T-helper 9 cell (primary cell): ENCODE measurements at places on chromosomes 11 and 22.

GRCh38 chr11:11505190-11505589 is 116.6 kb downstream of the GALNT18 start:
- no peak for DNase-seq

DNA sequence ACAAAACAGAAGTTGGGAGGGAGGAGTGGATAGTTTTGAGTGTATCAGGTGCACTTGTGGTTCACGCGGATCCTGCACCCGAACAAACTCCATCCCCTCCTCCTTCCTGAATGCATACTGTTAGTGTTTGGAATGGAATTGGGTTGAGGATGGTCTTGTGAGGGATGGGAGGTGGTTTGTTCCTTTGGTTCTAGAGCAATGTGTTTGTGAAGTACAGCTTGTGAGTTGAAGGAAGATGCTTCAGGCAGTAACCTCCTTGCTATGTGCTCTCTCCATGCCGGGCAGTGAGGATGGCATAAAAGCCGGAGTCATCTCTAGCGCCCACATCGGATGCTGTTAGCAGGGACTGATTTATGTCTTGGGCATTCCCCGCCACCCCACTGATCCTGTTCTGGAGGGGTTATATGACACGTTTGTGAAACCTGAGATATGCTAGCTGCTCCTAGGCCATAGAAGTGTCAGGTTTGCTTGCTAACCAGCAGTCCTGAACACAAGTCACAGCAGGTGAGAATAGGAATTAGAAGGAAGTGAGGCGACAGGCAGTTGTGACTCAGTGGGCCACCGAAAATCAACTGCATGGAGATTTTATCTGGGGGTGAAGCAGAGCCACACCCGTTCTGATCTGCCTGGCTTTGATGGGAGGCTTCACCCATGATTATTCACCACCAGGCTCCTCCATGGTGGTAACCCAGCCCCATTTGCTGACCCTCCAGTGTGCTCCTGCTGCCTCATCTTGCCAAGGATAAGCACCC is 2.2 kb downstream of the BCR start:
- DNase-seq: peak; percentile 26

DNA sequence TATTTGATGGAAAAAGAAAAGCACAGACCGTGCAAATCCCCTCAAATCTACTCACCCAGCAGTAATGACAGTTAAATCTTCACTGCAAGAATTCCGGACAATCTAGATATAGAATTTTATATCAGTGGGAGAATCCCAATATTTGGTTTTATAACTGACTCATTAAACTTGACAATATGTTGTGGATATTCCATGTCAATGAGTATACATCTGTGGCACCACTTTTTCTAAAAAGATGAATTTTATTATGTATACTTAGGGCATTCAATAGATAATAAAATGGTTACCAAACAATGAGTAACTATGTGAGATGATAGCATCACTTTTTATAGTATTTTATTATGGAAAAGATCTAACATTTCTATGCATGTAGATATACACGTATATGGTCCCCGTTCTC is 79.9 kb downstream of the OSBP2 start:
- no peak for DNase-seq

GRCh38 chr11:98800696-98801095 is 220.1 kb upstream of the CNTN5 start:
- DNase-seq: no peak

DNA sequence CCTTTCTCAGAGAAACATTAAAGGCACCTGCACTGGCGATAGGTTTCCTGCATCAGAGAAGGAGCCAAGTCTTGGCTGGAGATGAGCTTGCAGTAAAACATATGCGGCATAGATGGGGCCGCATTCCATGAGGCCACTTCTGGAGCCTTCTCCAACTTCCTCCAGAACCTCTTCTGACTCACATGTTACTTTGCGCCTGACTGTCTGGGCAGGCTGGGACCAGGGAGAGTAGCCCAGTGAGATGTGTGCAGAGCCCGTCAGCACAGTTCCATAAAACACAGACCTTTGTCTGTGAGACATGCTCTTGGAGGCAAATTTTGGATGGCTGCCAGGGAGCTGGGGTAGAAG is 55.4 kb upstream of the BID start:
- DNase-seq: no peak

DNA sequence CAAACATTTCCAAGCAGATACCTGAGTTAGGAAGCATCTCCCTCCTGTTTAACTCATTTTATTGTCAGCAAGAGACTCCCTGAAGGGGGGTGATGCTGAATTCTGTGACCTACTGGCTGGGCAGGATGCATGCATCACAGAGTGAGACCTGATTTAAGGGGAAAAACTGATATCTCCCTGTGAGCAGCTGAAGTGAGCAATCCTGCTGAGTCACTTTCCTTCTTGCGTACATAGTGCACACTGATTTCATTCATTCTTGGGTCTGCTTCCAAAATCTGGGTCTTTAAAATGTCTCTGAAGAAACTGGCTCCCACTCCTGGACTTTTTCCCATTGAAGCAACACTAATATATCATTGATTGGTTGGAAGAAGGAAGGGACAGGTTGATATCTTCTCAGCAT is 23.3 kb downstream of the P4HA3 start:
- DNase-seq: no peak

DNA sequence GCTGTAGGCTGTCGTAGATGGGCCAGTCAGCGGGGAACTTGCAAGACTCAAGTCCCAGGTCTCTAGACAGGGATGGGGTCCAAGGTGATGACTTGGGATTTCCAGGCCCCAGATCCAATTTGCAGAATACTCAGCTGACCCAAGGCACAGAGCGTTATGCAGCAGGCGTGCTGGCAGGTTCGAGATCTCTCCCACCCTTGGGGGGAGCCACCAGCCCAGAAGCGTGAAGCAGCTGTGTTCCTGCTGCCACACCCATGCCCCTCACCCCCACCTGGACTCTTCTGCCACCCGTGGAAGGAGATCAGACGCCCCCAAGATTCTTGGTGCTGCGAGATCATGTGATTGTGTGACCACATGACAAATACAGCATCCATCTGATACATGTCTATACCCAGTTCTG is 142.6 kb downstream of the BRD1 start:
- no peak for DNase-seq

- DNase-seq: no peak
Measured at GRCh38 chr22:46162285-46162684, 12.0 kb downstream of the PPARA start.

- DNase-seq: no peak
Measured at GRCh38 chr11:34052608-34053160, 1.2 kb downstream of the CAPRIN1 start.

GRCh38 chr22:41248758-41249157 is 8.0 kb upstream of the CHADL start:
- DNase-seq: no peak

DNA sequence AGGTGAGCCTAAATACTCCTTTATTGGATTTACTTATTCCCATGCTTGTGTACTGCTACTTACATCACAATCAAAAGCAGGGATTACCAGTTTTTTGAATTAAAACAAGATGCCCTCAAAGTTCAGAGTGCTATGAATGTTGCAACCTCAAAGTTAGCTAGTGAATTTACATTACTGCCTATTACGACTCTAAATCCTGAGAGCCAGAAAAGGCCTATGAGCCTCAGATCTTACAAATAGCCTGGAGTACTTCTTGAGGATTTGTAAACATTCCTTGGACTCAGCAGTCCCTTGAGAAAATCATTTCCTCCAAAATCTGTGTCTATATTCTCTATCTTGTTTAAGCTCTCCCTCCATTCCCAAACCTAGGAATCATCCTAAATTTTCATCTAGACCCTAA is 25.5 kb downstream of the CHORDC1 start:
- DNase-seq: no peak

DNA sequence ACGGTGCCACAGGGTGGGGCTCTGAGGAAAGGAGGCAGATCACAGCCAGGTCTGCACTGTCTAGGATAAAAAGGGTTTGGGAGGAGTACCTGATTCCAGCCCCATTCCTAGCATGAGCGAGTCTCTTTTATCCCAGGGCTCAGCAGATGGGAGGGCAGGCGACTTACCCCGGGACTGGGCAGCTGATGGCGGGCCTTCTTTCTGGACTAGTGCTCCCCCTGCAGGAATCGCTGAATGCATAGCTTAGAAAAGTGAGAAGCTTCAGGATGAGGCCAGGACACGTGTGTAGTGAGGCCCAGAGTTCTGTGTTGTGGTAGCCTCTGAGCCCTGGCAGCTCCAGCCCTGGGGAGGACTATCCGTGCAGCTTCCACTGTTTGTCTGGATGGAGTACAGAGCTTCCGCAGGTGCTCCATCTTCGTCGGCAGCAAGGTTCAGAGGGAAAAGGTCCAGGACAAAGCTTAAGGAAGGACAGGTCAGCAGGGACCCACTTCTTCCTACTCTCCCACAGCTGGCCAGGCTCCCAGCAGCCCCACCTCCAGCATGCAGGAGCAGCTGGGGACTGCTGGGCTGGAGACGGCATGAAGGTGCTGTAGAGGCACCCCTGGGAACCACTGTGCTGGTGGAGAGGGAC is 30.4 kb downstream of the COMMD9 start:
- DNase-seq: no peak

GRCh38 chr11:128342511-128343134 is 244.7 kb downstream of the ETS1 start:
- peak; percentile 63 for DNase-seq

DNA sequence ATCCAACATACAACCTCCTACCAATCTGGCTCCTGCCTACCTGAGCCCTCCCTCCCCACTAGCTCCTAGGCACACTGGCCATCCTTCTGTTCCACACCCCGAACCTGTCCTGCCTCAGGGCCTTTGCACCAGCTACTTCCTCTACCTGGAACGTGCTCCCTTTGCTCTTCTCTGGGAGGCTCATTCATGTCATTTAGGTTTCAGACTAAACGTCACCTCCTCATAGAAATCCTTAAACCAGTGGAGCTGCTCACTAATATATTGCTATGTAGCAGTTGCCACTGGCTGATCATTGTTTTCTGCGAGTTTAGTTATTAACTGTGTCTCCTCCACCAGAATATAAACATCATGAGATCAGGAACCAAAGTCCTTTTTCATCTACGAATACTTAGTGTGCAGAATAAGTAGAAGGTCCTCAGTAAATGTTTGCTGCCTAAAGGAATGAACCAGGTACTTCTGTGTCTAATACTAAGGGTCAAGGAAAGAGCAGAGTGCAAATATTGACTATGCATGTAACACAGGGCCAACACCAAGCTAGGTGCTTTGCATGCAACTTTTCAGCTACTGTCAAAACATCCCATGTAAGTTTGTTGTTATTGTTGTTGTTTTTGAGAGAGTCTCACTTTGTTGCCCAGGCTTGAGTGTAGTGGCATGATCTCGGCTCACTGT is 277.6 kb upstream of the SYN3 start:
- DNase-seq: no peak

- no peak for DNase-seq
Measured at GRCh38 chr11:104365676-104366075, 201.7 kb upstream of the PDGFD start.

- no peak for DNase-seq
Measured at GRCh38 chr11:5129457-5129877, 8.7 kb downstream of the OR52A5 start.

DNA sequence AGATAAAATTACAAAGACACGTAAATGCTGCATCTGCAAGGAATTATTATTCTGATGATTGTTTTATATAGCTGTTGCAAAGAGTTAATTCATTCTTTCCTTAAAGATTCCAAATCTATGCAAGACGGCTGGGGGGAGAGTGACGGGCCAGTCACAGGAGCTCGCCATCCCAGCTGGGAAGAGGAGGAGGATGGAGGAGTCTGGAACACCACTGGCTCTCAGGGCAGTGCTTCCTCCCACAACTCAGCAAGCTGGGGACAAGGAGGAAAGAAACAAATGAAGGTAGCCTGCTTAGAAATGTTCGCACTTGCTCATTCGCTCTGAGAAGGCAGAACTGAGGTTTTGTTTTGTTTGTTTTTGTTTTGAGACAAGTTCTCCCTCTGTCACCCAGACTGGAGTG is 73.0 kb upstream of the ADSL start:
- DNase-seq: no peak

DNA sequence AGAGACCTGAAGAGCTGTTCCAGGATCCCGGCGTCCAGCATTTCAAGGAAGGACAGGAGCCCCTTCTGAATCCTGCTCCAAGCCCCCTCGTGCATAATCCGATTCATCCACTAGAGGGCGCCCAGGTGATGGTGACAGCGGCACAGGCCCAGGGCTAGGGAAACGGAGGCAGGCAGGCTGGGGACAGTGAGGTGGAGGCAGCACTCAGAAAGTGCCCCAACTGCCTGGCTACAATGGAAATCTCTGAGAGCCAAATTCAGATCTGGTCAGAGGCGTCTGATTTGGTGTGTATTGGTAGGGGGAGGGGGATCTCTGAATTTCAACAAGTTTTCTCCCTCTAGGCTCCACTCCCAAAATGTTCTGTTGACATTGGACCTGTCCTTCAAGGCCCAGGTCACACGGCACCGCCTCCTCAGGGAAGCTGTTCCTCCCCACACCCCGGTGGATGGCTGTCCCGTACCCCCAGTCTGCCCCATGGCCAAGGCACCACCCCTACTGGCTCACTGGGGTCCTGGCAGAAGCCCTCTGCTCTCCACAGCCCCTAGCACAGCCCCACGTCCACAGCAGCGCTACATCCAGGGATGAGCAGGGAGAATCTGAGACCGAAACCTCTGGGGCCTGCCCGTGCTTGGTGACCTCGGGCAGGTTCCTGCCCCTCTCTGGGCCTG is 142.9 kb downstream of the CRYBB2 start:
- DNase-seq: peak; percentile 64

DNA sequence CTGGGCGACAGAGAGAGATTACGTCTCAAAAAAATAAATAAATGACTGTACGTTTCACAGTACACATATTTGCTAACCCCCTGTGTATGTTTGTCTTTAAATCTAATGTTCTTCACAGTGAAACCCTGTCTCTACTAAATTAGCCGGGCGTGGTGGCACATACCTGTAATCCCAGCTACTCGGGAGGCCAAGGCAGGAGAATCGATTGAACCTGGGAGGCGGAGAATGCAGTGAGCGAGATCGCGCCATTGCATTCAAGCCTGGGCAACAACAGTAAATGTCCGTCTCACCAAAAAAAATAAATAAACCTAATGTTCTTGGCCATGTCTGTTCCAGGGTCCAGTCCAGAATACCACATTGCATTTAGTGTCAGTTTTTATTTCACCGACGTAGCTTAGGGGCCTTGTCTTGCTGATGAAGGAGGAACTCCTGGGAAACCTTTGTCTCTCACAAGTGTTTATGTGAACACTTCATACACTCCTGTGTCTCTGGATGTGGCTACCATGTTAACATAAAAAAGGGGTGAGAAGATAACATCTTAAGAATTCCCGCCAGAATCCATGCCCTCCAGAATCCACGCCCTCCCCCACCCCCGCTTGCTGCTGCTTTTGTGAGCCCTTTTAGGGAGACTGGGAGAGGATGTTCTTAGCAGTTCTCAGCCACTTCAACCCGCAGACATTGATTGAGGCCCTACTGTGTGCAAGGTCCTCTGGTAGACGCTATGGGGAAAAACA is 5.0 kb upstream of the SERHL2 start:
- no peak for DNase-seq

DNA sequence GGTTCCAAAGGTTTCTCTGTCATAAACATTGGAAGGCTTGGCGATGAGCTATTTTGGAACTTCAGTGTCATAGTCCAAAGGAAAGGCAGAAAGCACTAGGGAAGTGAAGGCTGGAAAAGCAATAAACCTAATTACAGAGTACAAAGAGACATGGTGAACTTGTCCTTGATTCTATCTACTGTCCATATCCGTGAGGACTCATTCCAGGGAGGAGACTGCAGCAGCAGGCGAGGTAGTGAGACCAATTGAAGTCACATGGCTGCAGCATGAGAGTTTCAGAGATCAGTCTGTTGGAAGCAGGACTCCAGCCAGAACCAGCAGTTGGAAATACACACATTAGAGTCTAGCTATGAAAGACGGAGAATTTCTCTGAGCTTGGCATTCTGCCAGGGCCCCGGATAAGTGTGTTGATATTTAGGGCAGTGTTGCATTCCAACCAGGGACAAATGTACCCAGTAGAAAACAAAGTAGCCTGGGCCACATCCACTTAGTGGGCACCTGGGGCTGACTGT is 54.1 kb upstream of the ARHGAP42 start:
- DNase-seq: no peak
